Foreskin keratinocyte (primary cell): ENCODE measurements at places on chromosomes 7 and 10. TPM values are rescaled to one million over a fixed set of nuclear protein-coding genes. Genes with fewer than 3 reads are reported as not detected.

- DNase-seq = no peak
Observed at GRCh38 chr10:128781637-128782036, 655.4 kb upstream of the MKI67 start.

- DNase-seq = no peak
Observed at GRCh38 chr7:33965183-33965744, 59.9 kb downstream of the BMPER start.

DNA sequence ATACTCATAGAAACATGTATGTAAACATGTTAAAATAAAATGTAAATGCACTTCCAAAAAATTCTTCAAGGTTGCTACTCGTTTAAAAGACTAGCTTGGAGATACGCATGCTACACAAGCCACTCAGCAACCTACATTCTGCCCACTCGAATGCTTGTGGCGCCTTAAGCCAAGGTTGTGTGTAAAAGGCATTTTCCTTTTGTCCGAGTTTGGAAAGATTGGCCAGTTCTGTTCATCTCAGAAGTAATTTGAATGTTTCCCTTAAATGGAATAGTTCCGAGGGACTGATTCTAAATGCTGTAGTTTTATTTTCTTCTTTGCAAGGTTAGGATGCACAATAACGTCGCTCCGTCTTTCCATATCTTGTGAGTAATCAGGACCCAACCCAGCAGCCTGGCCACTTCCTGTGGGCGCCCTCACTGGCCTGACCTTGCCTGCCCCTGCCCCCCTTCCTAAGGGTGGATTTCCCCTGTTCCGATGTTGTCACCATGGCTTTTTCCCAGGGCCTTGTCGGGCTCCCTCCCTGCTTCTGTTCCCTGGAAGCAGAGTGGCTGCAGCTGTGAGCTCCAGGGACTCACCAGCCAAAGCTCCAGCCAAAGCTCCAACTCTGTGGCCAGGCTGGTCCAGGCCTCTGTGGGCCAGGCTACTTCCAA, 70.6 kb downstream of the PTPRE start:
- DNase-seq = no peak

GRCh38 chr7:150400788-150401423, 21.8 kb downstream of the ZNF775 start:
- no peak for DNase-seq

Gene COX15
- 33.5 and 35.3 TPM in 2 replicates for total RNA-seq

Gene OLAH
- not detected in 2 replicates for total RNA-seq

Gene OPN1SW
- not detected in 2 replicates for total RNA-seq

Gene CLCN1
- 0.04 TPM in 1 of 2 replicates, not detected in the other for total RNA-seq

Gene PAXIP1
- total RNA-seq = 12.1 and 13.1 TPM in 2 replicates

Gene ACSM6
- not detected in 2 replicates for total RNA-seq
